ENCODE measurements at places on chromosomes 13 and 19. TPM values are rescaled to one million over a fixed set of nuclear protein-coding genes. Genes with fewer than 3 reads are reported as not detected.

Gene PDX1
- total RNA-seq: not detected

Gene SAFB
- total RNA-seq: 48.8 TPM

Gene MYADM
- 276 TPM for total RNA-seq

Gene PLIN3
- 172 TPM for total RNA-seq

Gene SPTBN4
- 0.76 TPM for total RNA-seq

Gene ELAVL1
- 60.9 TPM for total RNA-seq

Gene PSG7
- total RNA-seq: not detected

Gene ZNF253
- total RNA-seq: not detected

Gene AMH
- 15.5 TPM for total RNA-seq

Gene PLIN5
- total RNA-seq: 0.12 TPM

Gene RFPL4A
- 0.84 TPM for total RNA-seq

Gene TEAD2
- total RNA-seq: 16.8 TPM

Gene MYO16
- 0.03 TPM for total RNA-seq

Gene CCDC169
- 0.22 TPM for total RNA-seq

Gene NLRP11
- 0.06 TPM for total RNA-seq

Gene ARL11
- total RNA-seq: not detected

Gene KLK4
- total RNA-seq: not detected

Gene TINCR
- total RNA-seq: 2.8 TPM

Gene POGLUT2
- 5.6 TPM for total RNA-seq

Gene S1PR2
- 0.72 TPM for total RNA-seq

Gene ZNF555
- total RNA-seq: 2.5 TPM

Gene SIAH3
- not detected for total RNA-seq

Gene GPR12
- total RNA-seq: not detected

Gene OR7A5
- total RNA-seq: not detected

Gene EFNA2
- total RNA-seq: 2.2 TPM

Gene ZIK1
- total RNA-seq: not detected

Gene PCDH20
- not detected for total RNA-seq

Gene ZFP28
- 3.6 TPM for total RNA-seq

Gene SMIM17
- not detected for total RNA-seq

Gene PLPPR3
- 5.6 TPM for total RNA-seq

Gene FCHO1
- 18.5 TPM for total RNA-seq

Gene FXYD7
- 0.17 TPM for total RNA-seq

Data from A549 treated with Hydrocortisone at 1 μM for 4 hours (cell line).